Dermis blood vessel endothelial cell (primary cell): ENCODE measurements at places on chromosomes 5 and 9. TPM values are rescaled to one million over a fixed set of nuclear protein-coding genes. Genes with fewer than 3 reads are reported as not detected.

GRCh38 chr5:122500245-122501088 is 188.4 kb downstream of the SNCAIP start:
- DNase-seq: peak; percentile 48

GRCh38 chr5:137209232-137209809 is 289.8 kb downstream of the SPOCK1 start:
- peak; percentile 2 for DNase-seq

- no peak for DNase-seq
Measured at GRCh38 chr5:174750711-174751110, 26.3 kb downstream of the MSX2 start.

GRCh38 chr5:175516933-175517823 is 38.8 kb downstream of the SFXN1 start:
- no peak for DNase-seq

- DNase-seq: no peak
Measured at GRCh38 chr5:36641431-36641830, 35.0 kb downstream of the SLC1A3 start.

- DNase-seq: peak; percentile 99
Measured at GRCh38 chr9:83980395-83981125, at the start of gene RMI1. RMI1 (plus strand) TSS chr9:83980805; CDS start chr9:84000987, 20,182 bp downstream.

DNA sequence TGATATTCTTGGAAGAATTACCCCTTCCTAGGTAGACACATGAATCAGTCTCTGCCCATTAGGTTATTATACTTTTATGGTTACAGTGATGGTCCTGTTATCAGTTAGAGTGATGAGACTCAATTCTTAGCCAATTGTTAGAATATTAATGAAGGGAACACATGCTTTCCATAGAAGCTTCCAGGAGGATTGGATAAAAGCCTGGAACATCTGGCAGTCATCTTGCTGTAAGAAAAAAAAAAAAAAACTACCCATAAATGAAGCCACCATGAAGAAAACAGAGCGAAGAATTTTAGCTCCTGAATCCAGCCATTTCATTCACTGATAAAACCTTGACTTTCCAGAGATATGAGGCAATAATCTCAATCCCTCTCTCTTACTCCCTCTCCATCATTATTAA is 262.5 kb upstream of the GRIN3A start:
- DNase-seq: no peak

- no peak for DNase-seq
Measured at GRCh38 chr5:140570488-140570887, 5.9 kb downstream of the SLC35A4 start.

DNA sequence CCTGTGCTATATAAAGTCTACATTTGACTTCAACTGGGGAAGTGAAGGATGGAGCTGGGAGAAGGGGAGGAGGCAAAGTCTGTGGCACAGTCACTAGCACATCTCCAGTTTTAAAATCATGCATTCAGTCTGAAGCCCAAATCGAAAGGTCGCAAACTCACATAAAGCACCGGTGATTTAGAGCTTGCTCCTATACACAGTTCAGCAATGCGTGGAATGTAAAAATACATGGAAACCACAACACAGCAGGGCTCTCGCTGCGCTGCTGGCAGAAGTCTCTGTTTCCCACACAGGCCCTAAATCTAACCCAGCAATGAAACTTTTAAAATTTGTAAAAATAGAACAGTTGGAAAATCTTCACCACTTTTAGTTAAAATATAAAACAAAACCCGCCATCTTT is 68.2 kb downstream of the EBF1 start:
- no peak for DNase-seq

Gene PLAC8L1
- not detected in 2 replicates for total RNA-seq

Gene RNF180
- total RNA-seq: 3.2 and 6.1 TPM in 2 replicates
